Stromal cell of bone marrow (primary cell): ENCODE measurements at places on chromosomes 7 and 10.

GRCh38 chr10:116521424-116522290 lies 24.1 kb upstream of the PNLIP start:
- DNase-seq = peak; percentile 17

DNA sequence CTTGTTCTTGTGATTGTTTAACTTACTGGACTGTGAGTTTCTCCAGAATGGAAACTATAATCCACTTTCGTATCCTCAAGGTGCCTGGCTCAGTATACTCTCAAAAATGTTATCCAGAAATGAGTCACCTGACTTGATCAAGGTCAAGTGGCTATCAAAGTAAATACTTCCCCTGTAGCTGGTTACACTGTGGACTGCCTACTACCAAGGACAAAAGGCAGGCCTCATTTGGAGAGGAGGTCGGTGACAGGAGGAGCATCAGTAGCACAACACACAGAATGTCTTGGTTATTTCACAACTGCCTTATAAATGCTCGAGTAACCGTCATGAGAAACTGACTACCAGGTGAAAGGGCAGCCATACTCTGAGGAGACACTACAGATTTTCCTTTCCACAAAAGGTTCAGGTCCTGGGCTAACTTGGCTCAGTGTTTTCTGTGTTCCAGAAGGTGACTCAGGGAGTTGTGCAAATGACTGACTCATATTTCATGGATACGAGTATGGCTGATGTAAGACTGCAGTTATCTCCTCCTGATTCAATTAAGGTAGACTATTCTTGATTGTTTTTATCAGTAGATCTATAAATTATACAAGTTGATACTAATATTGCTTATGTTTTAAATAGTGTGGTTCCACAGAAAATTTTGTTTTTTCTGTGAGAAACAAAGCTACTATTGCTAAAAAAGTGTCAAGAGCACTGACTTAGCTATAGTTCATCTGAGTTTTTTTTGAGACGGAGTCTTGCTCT lies 4.2 kb upstream of the CCNY start:
- DNase-seq = peak; percentile 87

- DNase-seq = peak; percentile 21
Observed at GRCh38 chr7:147089051-147089461, 972.5 kb downstream of the CNTNAP2 start.

DNA sequence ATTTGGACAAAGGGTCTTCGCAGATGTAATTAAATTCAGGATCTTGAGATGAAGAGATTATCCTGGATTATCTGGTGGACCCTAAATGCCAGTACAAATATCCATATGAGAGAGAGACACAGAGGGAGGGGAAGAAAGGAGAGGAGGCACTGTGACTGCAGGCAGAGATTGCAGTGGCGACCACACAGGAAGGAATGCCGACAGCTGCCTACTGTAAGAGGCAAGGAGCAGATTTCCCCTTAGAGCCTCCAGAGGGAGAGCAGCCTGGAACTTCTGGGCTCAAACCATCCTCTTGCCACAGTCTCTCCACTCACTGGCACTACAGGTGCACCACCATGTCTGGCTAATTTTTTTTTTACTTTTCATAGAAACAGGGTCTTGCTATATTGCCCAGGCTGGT lies 152.3 kb downstream of the SDK1 start:
- no peak for DNase-seq
